ENCODE measurements at places on chromosomes 3 and 15. TPM values are rescaled to one million over a fixed set of nuclear protein-coding genes. Genes with fewer than 3 reads are reported as not detected.

DNA sequence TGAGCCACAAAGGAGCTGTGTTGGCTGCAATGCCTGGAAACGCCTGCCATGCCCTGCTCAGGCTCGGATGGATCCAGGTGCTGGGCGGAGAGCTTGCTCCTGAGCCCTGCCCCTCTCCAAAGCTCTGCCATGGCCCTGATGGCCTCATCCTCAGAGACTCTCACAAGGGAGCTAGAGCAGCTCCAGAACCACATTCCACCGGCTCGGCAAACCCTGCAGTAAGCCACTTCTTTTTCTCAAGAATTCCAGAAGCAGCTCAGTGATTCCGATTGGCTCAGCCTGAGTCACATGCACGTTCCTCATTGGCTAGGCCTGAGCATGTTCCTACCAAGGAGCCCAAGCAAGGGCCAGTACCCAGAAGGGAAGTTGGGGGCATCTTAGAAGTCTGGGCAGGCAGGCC, 24.8 kb downstream of the TPRA1 start:
- DNase-seq = no peak

DNA sequence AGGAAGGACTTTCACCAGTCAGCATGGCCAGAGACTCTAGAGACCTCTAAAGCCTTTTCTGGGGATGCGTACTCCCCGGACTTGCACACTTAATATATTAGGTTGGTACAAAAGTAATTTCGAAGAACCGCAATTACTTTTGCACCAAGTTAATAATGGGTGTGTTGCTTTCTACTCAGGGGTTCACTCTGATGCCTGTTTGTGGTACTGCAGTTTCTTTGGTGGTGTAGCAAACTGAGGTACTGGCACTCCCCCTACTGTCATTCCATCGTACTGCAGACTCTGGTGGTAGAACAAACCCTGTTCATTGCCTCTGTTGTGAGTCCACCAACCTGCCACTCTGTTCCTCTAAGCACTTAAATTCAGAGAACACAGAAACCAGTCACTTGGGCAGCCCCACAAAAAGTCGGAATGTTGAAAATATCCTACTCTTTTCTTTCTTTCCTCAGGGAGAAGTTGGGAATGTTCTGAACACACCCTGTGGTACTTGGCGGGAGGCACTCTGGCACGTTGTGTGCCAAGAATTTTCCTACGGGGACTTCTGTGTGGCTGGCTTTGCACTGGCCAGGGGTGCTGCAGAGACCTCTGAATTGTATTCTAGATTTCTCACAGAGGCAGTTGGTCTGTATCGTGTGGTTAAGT, 46.3 kb downstream of the GABRG3 start:
- DNase-seq = peak; percentile 52

DNA sequence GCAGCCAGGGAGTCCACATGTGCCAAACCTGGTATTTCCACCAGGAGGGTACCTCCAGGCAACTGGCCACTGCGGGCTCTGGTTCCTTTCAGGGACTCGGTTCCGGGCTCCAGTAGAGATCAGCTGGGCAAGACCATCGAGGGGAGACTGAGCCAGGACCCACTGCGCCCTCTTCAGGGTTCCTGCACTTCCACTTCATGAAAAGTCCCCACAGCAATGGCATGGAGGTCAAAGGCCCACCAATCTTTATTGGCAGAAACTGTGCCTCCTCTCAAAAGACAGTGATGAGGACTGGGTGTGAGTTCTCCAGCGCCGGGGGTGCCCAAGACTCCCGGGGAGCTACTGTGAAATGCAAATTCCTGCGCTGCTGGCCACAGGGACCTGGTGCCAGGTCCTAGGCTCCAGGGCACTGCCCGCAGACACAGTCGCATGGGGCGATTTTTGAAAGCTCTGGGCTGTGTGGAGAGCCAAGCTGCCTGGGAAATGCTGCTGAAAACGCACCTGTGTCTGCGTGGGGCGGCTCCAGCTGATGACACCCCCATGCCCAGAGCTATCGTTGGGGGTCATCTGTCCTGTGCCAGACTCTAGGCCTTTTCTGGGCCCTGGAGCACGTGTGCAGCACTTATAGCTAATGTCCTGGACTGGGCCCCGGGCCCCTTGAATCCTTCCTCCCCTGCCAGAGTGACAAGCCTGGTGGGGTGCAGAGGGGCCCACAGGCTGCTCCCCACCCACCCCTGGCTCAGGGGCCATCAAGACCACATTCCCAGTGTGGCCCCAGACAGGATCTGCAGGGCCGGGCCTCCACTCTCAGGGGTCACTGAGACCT, 144.0 kb downstream of the NSMCE3 start:
- DNase-seq = no peak

DNA sequence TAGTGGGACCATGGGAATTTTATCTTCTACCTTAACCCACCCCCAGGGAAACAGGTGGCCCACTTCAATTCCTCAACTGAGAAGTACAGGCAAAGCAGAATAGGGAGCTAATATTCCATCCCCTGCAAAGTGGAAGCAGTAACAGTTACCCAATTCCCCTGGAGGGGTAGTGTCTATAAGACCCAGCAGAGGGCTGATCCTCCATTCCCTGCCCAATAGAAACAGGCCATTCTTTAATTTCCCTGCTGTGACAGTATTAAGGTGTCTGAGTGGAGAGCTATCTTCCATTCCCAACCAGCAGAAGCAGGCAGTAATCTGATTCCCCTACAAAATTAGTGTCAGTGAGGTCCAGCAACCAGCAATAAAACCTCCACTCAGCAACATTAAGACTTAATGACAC, 219.8 kb downstream of the ULK4 start:
- DNase-seq = no peak

GRCh38 chr3:46416125-46416810, 9.2 kb downstream of the CCRL2 start:
- DNase-seq = no peak

- DNase-seq = no peak
Observed at GRCh38 chr3:122642935-122643334, 37.7 kb upstream of the PARP14 start.

- no peak for DNase-seq
Observed at GRCh38 chr3:13709706-13710105, 160.8 kb downstream of the FBLN2 start.

GRCh38 chr3:52120556-52121463, 33.4 kb downstream of the POC1A start:
- DNase-seq = no peak

Gene CILP
- 22.1 TPM for polyA plus RNA-seq

All from forelimb muscle (tissue), 1 donor.